Upper lobe of right lung (tissue), 1 donor: ENCODE measurements at places on chromosomes 7 and 10. TPM values are rescaled to one million over a fixed set of nuclear protein-coding genes. Genes with fewer than 3 reads are reported as not detected.

Gene TBX20
- not detected for total RNA-seq

Gene TIAL1
- 104 TPM for total RNA-seq

DNA sequence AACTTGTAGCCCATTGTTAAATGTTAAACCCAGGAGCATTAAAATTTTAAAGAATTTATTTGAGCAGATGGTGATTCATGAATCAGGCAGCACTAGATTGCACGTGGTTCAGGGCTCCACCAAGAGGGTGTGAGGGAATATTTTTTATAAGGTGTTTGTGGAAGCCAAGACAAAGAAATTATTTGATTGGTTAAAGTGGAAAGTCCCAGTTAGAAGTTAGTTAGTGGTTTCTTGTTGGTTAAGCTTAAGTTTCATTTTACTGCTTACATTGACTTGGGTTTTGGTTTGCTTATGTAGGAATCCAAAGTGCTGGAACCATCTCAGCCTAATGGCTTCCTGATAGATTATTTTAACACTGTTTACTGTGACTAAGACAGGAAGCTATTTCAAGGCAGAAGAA, 906.2 kb downstream of the LRMDA start:
- DNase-seq: no peak
- peaks cover 7% of the 10 kb centered on the region for H3K4me1 ChIP-seq
- H3K4me3 ChIP-seq: no peak overlapping the region
- H3K27me3 ChIP-seq: no peaks in the 10 kb centered on the region
- no peaks in the 10 kb centered on the region for H3K36me3 ChIP-seq

DNA sequence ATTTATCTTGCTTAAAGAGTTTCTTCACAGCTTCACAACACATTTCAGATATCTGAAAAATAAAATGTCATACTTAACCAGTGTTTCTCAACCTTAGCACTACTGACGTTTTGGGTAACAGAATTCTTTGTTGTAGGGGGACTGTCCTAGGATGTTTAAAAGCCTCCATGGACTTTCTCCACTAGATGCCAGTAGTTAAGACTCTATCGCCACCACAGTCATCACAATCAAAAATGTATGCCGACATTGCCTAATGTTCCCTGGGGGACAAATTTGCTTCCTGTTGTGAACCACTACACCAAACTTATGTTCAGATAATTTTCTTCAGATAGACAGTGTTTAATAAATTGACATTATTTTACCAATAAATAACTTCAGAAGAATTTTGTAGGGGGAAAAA, 13.4 kb downstream of the NOC3L start:
- no peak overlapping the region for H3K4me3 ChIP-seq
- DNase-seq: no peak
- no peaks in the 10 kb centered on the region for H3K27me3 ChIP-seq
- peaks cover 88% of the 10 kb centered on the region for H3K36me3 ChIP-seq
- no peak overlapping the region for H3K27ac ChIP-seq

Gene OGDHL
- 0.69 TPM for total RNA-seq

GRCh38 chr7:17758008-17758407, 182.3 kb downstream of the SNX13 start:
- no peak overlapping the region for H3K4me3 ChIP-seq
- no peaks in the 10 kb centered on the region for H3K36me3 ChIP-seq
- H3K27me3 ChIP-seq: no peaks in the 10 kb centered on the region
- DNase-seq: no peak
- H3K27ac ChIP-seq: no peak overlapping the region
- no peaks in the 10 kb centered on the region for H3K4me1 ChIP-seq

- peaks cover 56% of the 10 kb centered on the region for H3K4me1 ChIP-seq
- no peak for DNase-seq
- no peaks in the 10 kb centered on the region for H3K36me3 ChIP-seq
- no peak overlapping the region for H3K4me3 ChIP-seq
- no peaks in the 10 kb centered on the region for H3K27me3 ChIP-seq
Measured at GRCh38 chr7:37445064-37445723, 3.5 kb downstream of the ELMO1 start.

Gene TASOR2
- total RNA-seq: 63.7 TPM

DNA sequence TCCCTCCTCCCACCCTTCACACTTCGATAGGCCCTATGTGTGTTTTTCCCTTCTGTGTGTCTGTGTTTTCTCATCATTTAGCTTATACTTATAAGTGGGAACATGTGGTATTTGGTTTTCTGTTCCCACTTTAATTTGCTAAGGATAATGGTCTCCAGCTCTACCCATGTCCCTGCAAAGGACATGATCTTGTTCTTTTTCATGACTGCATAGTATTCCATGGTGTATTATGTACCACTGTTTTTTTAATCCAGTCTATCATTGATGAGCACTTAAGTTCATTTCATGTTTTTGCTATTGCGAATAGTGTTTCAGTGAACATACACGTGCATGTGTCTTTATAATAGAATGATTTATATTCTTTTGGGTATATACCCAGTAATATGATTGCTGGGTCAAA, 46.3 kb upstream of the GNAT3 start:
- H3K4me3 ChIP-seq: no peak overlapping the region
- no peaks in the 10 kb centered on the region for H3K36me3 ChIP-seq
- no peak for DNase-seq
- no peak overlapping the region for H3K27ac ChIP-seq

Gene NPY4R
- total RNA-seq: not detected

Gene CCL24
- total RNA-seq: 4.8 TPM

Gene ADAM12
- total RNA-seq: 0.98 TPM

- H3K27me3 ChIP-seq: no peaks in the 10 kb centered on the region
- no peaks in the 10 kb centered on the region for H3K4me1 ChIP-seq
- no peak for DNase-seq
- H3K27ac ChIP-seq: no peak overlapping the region
Measured at GRCh38 chr7:68699090-68699711, 899.1 kb upstream of the AUTS2 start.

- H3K4me3 ChIP-seq: no peak overlapping the region
- DNase-seq: no peak
- no peaks in the 10 kb centered on the region for H3K27me3 ChIP-seq
- H3K27ac ChIP-seq: no peak overlapping the region
- no peaks in the 10 kb centered on the region for H3K4me1 ChIP-seq
Measured at GRCh38 chr7:77940647-77941046, 142.1 kb downstream of the PHTF2 start.

DNA sequence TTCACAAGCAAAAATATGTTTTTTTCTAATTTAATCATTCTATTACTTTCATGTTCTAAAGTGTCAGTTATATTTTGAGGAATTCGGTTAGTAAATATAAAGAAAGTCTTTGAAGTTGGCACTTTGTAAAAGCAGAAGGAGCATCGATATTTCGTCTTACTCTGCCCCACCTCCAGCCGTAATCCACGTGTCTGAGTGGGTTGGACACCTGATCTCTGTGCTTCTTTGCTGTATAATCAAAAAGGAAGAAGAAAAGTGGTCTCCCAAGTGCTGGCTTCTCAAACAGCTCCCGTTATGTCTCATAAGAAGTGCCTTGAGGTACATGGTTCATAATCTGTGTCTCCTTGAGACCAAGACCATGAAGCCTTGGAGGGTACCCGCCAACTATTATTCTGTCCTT, 19.8 kb downstream of the PRKAR2B start:
- H3K4me3 ChIP-seq: no peak overlapping the region
- no peak for DNase-seq
- no peak overlapping the region for H3K27ac ChIP-seq
- no peaks in the 10 kb centered on the region for H3K4me1 ChIP-seq
- no peaks in the 10 kb centered on the region for H3K27me3 ChIP-seq

Gene IL6
- 6.5 TPM for total RNA-seq

GRCh38 chr10:91077549-91078071, 142.9 kb upstream of the PCGF5 start:
- no peaks in the 10 kb centered on the region for H3K36me3 ChIP-seq
- no peaks in the 10 kb centered on the region for H3K27me3 ChIP-seq
- no peak overlapping the region for H3K4me3 ChIP-seq
- DNase-seq: peak; percentile 79
- peaks cover 15% of the 10 kb centered on the region for H3K4me1 ChIP-seq

Gene MYO1G
- total RNA-seq: 21.0 TPM

- H3K36me3 ChIP-seq: no peaks in the 10 kb centered on the region
- peaks cover 17% of the 10 kb centered on the region for H3K27me3 ChIP-seq
- no peaks in the 10 kb centered on the region for H3K4me1 ChIP-seq
- H3K4me3 ChIP-seq: peak overlapping the region; percentile 48
Measured at GRCh38 chr7:41696323-41696916, 6.5 kb downstream of the INHBA start.

Gene KIF11
- 0.93 TPM for total RNA-seq

Gene POU6F2
- total RNA-seq: 0.78 TPM

Gene LRMDA
- 20.0 TPM for total RNA-seq

- H3K36me3 ChIP-seq: no peaks in the 10 kb centered on the region
- H3K27me3 ChIP-seq: no peaks in the 10 kb centered on the region
- no peaks in the 10 kb centered on the region for H3K4me1 ChIP-seq
- DNase-seq: peak; percentile 35
Measured at GRCh38 chr7:45683556-45684148, 109.5 kb downstream of the ADCY1 start.

Gene GSAP
- 64.9 TPM for total RNA-seq

DNA sequence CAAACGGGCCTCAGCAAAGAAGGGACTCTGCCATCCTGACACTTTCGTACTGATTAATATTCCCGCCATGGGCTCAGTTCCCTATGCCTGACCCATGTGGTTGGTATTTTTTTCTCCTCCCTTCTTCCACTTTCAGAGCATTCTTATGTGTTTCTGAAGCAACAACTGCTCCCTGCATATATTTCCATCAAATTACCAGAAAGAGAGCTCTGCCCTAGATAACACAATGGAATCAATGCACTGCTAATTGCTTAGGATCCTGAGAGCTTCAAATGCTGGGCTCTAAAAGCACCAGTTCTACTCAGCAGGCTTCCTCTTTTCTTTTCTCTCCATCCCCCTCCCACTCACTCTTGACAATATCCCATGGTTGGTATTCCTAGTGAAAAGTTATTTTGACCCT, 5.3 kb downstream of the TECTB start:
- no peaks in the 10 kb centered on the region for H3K36me3 ChIP-seq
- no peak for DNase-seq
- no peaks in the 10 kb centered on the region for H3K27me3 ChIP-seq

- H3K27ac ChIP-seq: peak overlapping the region; percentile 84
- H3K36me3 ChIP-seq: peaks cover 20% of the 10 kb centered on the region
- H3K27me3 ChIP-seq: no peaks in the 10 kb centered on the region
- H3K4me1 ChIP-seq: peaks cover 27% of the 10 kb centered on the region
- peak overlapping the region; percentile 29 for H3K4me3 ChIP-seq
Measured at GRCh38 chr10:33273295-33274002, 61.0 kb downstream of the NRP1 start.

Gene DOCK4
- total RNA-seq: 100 TPM

GRCh38 chr10:78513330-78513729, 479.7 kb downstream of the RPS24 start:
- H3K27me3 ChIP-seq: no peaks in the 10 kb centered on the region
- DNase-seq: no peak
- H3K36me3 ChIP-seq: no peaks in the 10 kb centered on the region

GRCh38 chr7:94338921-94339371, 55.7 kb upstream of the COL1A2 start:
- no peaks in the 10 kb centered on the region for H3K4me1 ChIP-seq
- H3K36me3 ChIP-seq: no peaks in the 10 kb centered on the region
- H3K4me3 ChIP-seq: no peak overlapping the region
- DNase-seq: no peak
- no peaks in the 10 kb centered on the region for H3K27me3 ChIP-seq
- H3K27ac ChIP-seq: no peak overlapping the region

- no peak for DNase-seq
- peaks cover 3% of the 10 kb centered on the region for H3K36me3 ChIP-seq
- no peaks in the 10 kb centered on the region for H3K27me3 ChIP-seq
- H3K27ac ChIP-seq: no peak overlapping the region
- no peak overlapping the region for H3K4me3 ChIP-seq
- H3K4me1 ChIP-seq: no peaks in the 10 kb centered on the region
Measured at GRCh38 chr10:63618552-63618951, 97.4 kb downstream of the REEP3 start.

Gene CFAP69
- total RNA-seq: 3.0 TPM

- no peaks in the 10 kb centered on the region for H3K36me3 ChIP-seq
- H3K27ac ChIP-seq: no peak overlapping the region
- no peak overlapping the region for H3K4me3 ChIP-seq
- no peaks in the 10 kb centered on the region for H3K27me3 ChIP-seq
- no peak for DNase-seq
Measured at GRCh38 chr10:112280205-112280921, 2.8 kb upstream of the TECTB start.

DNA sequence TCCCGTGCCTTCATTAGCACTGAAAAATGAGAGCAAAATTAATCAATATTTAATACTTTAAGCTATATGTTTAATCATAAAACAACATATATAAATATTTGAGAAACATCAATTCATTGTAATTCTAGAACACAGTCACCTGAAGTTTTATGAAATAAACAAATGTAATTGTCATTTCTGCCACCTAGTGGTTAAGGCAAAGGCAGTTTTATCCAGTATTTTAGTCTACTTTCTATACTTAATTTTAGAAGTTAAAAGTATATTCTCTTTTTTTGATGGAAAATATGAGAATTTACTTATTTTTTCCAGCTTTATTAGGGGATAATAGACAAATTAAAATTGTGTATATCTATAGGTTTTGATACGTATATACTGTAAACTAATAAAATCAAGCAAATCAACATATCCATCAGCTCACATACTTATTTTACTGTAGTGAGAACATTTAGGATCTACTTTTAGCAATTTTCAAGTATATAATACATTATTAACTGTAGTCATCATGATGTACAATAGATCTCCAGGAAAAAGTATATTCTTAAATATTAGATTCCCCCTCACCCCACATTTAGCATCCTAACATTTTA, 16.9 kb downstream of the PCGF6 start:
- no peak overlapping the region for H3K27ac ChIP-seq
- H3K36me3 ChIP-seq: peaks cover 50% of the 10 kb centered on the region
- no peak for DNase-seq
- H3K4me1 ChIP-seq: no peaks in the 10 kb centered on the region

- H3K36me3 ChIP-seq: peaks cover 12% of the 10 kb centered on the region
- H3K4me3 ChIP-seq: no peak overlapping the region
- peak overlapping the region; percentile 18 for H3K27ac ChIP-seq
- DNase-seq: no peak
- no peaks in the 10 kb centered on the region for H3K27me3 ChIP-seq
Measured at GRCh38 chr7:98163704-98164494, 47.3 kb upstream of the BHLHA15 start.

Gene MKX
- total RNA-seq: 1.7 TPM

- H3K27me3 ChIP-seq: no peaks in the 10 kb centered on the region
- no peak overlapping the region for H3K27ac ChIP-seq
- H3K4me3 ChIP-seq: no peak overlapping the region
- H3K4me1 ChIP-seq: no peaks in the 10 kb centered on the region
Measured at GRCh38 chr7:140189917-140190316, 13.1 kb upstream of the KDM7A start.
